Hepatocyte (in vitro differentiated cells): ENCODE measurements at places on chromosomes 6 and 20.

GRCh38 chr6:97440590-97441176, 157.7 kb upstream of the MMS22L start:
- peak; percentile 63 for DNase-seq

DNA sequence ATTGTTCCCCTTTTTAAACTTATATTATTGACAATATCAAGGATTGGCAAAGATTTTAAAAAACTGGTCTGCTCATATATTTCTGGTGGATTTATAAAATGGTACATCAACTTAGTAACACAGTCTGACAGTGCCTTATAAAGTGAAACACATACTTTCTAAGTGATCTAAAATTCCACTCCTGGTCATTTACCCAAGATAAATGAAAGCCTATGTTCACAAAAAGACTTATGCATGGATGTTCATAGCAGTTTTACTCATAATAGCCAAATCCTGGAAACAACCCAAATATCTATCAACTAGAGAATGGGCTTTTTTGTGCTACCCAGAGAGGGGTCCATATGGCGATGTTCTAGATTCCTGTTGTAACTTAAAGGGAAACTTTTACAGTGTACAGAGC, 222.4 kb upstream of the FAM83B start:
- no peak for DNase-seq

DNA sequence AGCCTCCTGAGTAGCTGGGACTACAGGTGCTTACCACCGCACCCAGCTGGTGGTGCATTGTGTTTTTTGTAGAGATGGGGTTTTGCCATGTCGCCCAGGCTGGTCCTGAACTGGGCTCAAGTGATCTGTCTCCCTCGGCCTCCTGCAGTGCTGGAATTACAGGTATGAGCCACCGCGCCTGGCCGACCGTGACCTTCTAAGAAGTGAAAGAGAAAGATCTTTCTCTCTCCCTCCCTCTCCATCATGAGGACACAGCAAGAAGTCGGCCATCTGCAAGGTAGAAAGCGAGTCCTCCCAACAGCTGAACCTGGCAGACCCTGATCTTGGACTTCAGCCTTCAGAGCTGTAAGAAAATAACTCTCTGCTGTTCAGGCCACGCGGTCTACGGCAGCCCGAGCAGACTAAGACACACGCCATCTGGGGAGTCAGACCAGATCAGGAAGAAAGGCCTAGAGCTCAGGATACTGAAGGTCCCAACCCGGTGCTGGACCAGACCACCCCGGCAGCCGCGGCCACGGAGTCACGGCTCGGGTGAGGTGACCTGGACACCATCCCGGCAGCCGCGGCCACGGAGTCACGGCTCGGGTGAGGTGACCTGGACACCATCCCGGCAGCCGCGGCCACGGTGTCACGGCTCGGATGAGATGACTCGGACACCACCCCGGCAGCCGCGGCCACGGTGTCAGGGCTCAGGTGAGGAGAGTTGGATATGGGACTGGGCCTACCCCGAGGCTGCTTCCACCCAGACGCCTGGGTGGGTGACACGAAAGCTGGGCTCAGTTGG, 9.6 kb downstream of the GMEB2 start:
- no peak for DNase-seq

GRCh38 chr20:41268402-41268801, 49.1 kb downstream of the ZHX3 start:
- DNase-seq = no peak

DNA sequence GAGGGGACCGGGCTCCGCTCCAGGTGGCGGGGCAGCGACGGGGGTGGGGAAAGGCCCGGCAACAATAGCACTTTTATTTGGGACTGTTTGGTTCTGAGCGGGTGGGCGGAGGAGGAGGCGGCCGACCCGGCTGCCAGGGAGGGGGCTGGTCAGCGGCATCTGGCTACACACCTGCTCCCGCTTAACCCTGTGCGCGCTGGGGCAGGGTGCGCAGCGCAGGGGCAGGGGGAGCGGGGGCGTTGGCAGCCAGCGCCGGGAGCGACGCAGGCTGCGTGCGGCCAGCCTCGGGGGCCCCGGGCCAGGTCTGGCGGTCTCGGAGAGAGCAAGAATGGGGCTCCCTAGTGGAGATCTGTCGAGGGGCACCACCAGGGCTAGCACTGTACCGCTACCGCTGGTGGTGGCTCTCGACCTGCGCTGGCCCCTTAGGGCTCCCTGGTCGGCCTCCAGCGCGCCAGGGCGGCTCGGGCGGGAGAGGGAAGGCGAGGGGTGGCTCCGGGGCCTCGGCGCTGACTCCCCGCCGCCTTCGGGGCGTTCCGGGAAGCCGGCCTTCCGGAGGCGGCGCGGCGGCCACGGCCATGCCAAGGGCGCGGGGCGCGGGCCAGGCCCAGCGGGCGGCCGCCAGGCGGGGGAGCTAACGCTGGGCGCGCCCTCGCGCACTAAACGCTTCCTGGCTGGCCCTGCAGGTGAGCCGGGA, 92.4 kb downstream of the NCR2 start:
- peak; percentile 78 for DNase-seq

GRCh38 chr20:50728486-50728980, 2.8 kb upstream of the PARD6B start:
- no peak for DNase-seq

DNA sequence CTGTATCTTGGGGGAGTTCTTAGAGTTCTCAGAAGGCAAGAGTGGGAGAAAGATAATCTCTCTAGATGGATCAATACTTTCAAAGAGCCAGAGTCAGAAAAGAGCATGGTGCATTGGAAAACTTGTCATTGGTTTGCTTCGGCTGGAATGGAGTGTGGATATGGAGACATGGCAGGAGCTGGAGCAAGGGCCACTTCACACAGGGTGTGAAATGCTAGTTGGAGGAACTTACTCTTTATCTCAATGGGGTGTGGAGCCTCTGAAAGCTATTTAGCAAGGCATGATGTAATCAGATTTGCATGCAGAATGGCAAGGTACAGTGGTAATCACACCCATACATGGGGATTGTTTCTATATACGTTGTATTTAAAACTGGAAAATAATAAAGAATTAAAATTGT, 31.5 kb upstream of the PAQR8 start:
- DNase-seq = peak; percentile 65

- no peak for DNase-seq
Observed at GRCh38 chr6:21438986-21439352, 154.6 kb upstream of the SOX4 start.

DNA sequence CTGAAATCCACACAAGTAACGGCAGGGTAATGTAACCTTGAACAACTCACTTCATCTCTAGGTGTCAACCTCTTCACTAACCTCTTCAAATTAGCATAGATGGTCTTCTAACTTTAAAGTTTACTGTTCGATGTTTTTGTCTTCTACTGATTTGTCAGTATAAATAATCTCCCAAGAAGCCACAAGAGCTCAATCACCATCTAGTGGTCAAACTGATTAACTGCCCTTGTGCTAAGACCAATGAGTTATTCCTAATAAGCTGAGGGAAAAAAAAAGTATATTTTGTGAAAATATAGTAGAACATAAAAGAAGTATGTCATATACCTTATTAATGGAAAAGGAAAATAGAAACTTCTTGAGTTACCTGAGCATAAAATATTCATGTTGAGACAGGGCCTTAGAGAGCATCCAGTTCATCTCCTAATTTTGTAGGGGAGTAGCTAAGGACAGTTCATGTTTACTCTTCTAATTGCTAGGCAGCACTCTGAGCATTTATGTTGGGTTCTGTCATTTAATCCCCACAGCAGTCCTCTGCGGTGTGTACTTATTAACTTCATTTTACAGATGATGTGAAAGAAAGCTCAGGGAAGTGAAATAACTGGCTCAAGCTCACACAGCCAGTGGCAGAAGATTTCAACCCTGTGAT, 317.1 kb downstream of the ESR1 start:
- peak; percentile 54 for DNase-seq

GRCh38 chr20:12068121-12068520, 150.4 kb downstream of the BTBD3 start:
- no peak for DNase-seq

DNA sequence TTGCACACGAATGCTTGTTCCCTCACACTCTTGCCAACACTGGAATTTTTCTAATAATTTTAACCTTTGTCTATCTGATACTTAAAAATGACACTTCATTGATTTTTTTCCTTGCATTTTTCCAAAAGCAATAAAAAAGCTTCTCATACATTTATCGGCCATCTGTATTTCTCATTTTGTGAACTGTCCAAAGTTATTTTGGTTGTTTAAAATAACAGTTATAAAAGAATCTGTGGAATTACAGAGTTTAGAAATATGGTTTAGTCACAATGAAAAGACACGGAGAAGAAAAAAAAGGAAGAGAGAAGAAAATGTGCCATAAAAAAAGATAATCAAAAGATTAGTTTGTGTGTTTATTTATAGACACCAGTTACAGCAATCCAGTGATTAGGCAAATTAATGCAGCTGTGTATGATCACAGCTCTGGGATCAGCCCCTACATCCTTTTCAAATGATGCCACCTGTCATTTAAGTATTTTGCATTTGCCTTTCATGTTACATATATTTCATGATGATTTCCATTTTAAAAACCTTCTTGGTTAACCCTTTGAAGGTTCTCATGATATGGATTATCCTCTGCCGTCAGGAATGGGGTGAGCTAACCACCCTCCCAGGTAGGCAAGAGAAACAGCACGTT, 171.7 kb downstream of the BACH2 start:
- no peak for DNase-seq

DNA sequence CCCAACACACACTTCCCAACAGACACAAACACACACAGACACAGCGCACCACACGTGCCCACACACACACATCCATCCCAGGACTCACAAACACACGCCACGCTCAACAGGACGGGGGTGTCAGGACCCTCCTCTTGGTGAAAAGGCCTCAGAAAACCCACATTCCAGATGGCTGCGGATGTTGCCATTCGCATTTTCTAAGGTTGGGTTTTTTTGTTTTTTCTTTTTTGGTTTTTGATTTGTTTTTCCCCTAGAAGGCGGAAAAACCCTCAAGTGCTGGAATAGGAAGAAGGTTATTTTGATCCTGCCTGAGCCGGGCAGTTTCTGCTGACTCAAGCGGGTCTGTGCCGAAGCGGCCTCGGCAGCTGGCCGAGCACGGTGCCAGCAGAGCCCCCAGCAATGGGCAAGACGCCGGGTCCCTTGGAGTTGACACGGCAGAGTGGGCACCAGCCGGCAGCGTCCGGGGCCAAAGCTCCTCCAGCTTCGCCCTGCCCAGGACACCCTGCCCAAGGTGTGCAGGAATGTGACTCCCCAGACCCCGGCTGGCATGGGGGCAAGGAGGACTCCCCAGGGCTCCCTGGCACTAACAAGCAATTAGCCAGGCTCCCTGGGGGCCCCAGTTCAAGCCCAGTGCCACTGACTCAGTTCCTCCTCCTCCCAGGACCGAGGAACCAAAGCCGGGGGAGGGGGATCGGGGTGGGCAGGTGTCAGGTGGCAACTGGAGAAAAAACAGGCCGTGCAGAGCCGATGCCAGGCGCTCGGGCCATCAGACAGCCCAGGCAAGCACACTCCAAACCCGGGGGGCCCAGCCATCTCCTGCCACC, 40.9 kb upstream of the ZBP1 start:
- DNase-seq = no peak

- DNase-seq = no peak
Observed at GRCh38 chr20:53736757-53737395, 143.2 kb upstream of the ZNF217 start.

- no peak for DNase-seq
Observed at GRCh38 chr6:30450548-30450908, 38.8 kb upstream of the HLA-E start.

GRCh38 chr6:166386111-166386510, 3.4 kb upstream of the MPC1 start:
- no peak for DNase-seq

DNA sequence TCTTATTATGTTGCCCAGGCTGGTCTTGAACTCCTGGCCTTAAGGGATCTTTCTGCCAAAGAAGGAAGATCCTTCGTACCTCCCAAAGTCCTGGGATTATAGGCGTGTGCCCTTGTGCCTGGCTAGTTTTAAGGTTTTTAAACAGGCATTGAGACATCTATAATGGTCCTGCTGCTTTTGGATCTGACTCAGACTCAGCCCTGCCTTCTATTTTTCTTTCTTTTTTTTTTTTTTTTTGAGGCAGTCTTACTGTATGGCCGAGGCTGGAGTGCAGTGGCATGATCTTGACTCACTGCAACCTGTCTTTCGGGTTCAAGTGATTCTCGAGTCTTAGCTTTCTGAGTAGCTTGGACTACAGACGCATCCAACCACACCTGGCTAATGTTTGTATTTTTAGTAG, 73.7 kb downstream of the PHF20 start:
- no peak for DNase-seq

DNA sequence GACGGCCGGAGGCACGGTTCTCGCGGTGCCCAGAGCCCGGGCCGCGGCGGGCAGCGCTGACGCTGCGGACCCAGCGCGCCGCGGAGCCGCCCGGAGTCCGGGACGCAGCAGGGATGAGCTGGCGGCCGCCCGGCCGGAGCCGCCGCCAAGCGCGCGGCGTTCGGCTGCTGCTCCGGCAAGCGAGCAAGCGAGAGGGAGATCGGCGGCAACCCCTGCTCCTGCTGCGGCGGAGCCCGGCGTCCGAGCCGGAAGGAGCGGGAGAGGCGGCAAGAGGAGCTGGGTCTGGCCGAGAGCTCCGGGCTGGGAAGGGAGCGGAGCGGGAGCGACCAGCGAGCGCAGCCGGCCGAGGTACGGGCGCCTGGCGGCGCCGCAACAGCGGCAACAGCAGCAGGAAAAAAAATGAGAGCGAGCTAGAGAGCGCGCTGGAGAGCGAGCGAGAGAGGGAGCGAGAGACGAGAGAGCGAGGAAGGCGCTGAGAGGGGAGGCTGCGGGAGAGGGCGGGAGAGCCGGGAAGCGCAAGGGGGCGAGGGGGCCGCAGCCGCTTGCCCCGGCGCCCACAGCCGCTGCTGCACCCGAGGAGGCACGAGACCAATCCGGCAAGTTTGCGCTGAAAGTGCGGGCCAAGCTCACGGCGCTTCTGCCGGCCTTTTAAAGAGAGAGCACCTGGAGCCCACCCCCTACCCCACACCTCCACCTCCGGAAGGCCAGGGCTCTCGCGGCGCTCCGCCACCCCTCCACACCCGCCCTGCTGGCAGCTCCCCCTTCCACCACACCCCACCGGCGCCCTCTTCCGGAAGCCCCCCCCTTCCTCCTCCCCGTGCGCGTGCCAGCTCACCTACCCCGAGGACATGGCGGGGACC, 496 bp downstream of the GRM4 start:
- peak; percentile 65 for DNase-seq

- DNase-seq = no peak
Observed at GRCh38 chr20:13419477-13419876, 198.4 kb downstream of the ISM1 start.

GRCh38 chr6:29661071-29661470, 4.2 kb downstream of the MOG start:
- no peak for DNase-seq
